Smooth muscle cell of the coronary artery (primary cell): ENCODE measurements at places on chromosomes 5 and 9. TPM values are rescaled to one million over a fixed set of nuclear protein-coding genes. Genes with fewer than 3 reads are reported as not detected.

NOXA1 gene
- total RNA-seq, result 0.38 and 0.47 TPM in 2 replicates

TRIM14 gene
- 0.47 and 1.7 TPM in 2 replicates for total RNA-seq

DIPK1B gene
- total RNA-seq, result 1.1 and 16.6 TPM in 2 replicates

GBA2 gene
- total RNA-seq, result 23.5 and 27.1 TPM in 2 replicates

TMEM250 gene
- total RNA-seq, result 32.2 and 39.1 TPM in 2 replicates

ITK gene
- total RNA-seq, result not detected in 2 replicates

SETD9 gene
- 4.1 and 4.6 TPM in 2 replicates for total RNA-seq

LRRC14B gene
- not detected in 2 replicates for total RNA-seq

CDH6 gene
- 11.9 and 227 TPM in 2 replicates for total RNA-seq

LCN12 gene
- total RNA-seq, result not detected in 2 replicates

TMEM161B gene
- 7.0 and 8.1 TPM in 2 replicates for total RNA-seq

ALDH1A1 gene
- 11.6 and 28.2 TPM in 2 replicates for total RNA-seq

TAF11L10 gene
- total RNA-seq, result not detected in 2 replicates

PRUNE2 gene
- 7.7 and 16.7 TPM in 2 replicates for total RNA-seq

DMRT3 gene
- not detected in 2 replicates for total RNA-seq

SLC12A2 gene
- 21.5 and 50.6 TPM in 2 replicates for total RNA-seq

SPINK6 gene
- not detected in 2 replicates for total RNA-seq

MYOT gene
- total RNA-seq, result not detected in 2 replicates

PCDHGC5 gene
- total RNA-seq, result 1.4 and 1.8 TPM in 2 replicates

ELOVL7 gene
- under 0.01 TPM in 1 of 2 replicates, not detected in the other for total RNA-seq

NMUR2 gene
- not detected in 2 replicates for total RNA-seq

DNAJA1 gene
- 67.4 and 170 TPM in 2 replicates for total RNA-seq

ADRB2 gene
- total RNA-seq, result under 0.01 and 1.1 TPM in 2 replicates
